Activated T-cell treated with anti-CD3 and anti-CD28 coated beads for 1 hour (primary cell): ENCODE measurements at places on chromosomes 2 and 18.

DNA sequence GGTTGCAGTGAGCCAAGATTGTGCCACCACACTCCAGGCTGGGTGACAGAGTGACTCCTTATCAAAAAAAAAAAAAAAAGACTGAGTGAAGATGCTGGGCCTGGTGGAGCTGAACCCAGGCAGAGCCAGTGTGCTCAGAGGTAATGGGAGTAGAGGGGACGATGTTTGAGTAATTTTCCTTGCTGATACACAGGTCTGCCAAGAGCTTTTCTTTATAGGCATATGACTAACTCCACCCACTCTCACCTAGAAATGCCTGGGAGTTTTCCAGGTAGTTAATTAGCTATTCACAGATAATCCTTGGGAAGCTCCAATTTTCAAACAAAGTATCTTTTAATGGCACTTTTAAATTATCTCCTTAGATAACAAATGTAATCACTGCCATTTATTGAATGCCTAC is 33.4 kb upstream of the ACSL3 start:
- DNase-seq: no peak

DNA sequence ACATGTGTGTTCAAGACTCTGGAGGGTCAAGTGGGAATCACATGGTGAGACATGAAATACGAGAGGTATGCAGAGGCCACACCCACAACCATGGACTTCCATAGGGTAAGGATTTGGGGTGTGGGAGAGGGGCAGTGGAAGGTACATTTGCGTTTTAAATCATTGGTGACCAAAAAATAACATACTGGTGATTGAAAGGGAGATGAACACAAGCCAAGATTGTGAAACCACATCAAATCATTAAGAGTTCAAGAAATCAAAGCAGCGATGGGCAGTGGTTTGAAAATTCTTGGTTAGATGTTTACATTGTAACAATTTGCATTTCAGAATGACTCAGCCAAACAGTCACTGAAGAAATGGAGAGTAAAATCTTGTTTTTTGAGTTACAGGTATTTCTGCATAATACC is 1.9 kb upstream of the CABYR start:
- no peak for DNase-seq

DNA sequence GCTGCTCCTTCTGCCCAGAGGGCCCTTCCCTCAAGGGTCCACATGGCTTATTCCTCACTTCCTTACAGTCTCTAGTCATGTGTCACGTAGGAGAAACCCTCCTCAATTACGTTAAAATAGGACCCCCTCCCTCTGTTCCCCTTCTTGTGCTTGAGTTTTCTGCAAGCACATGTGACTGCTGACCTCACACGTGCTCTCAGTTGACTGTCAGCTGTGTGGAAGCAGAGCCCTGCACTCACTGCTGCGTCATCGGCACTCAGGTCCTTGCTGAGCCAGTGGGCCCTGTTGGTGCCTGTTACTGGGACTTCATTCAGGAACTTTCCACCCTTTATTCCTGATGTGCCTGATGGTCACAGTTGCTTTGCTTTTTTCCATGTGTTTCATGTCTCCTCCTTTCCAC is 11.1 kb downstream of the ATG16L1 start:
- DNase-seq: no peak

DNA sequence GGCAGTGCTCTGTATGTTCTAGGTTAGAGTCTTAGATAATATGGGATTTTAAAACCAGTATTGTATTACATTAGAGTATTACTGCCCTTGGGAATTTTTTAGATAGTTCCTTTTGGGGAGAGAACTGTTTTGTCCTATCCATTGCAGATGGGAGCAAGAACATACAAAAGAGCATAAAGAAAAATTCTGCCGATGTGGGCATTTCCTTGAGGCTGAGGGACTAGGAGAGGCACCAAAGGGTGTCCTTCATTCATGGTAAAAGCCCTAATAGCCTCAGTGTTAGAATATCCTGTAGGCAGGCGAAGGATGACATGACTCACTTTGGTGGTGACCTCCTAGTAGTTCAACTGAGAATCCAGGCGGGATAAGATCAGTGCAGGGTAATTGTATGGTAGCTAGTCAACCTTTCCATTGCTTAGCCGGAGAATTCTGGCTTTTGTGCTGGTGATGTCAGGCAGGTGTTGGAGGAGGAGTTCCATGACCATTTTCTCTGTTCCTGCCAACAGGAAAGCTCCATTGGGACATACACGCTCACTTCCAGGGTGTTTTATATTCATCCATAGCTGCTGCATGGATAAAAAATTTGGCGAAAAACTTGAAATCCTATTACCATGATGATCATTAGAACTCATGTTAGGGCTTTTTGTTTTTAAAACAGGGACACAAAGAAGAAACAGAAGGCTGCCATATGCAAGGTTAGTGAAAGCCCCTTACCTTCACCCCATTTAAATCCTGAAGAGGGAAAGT is 28.1 kb downstream of the EPAS1 start:
- no peak for DNase-seq

DNA sequence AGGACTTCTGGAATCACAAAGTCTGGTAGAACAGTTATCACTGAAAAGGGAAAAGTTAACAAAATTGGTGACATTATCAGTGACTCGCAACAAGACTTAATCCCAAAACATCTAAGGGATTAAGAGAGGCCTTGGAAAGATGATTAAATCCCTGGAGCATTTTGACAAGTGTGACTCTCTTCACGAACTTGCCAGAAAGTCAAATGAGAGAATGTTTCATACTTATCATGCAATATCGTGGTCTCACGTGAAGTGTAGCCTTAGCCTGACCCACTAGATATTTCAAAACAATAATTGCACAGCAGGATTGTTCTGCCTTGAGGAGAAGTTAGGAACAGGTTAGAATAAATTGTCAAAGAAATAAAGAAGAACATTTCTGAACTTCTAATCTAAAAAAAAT is 104.5 kb downstream of the COL6A3 start:
- DNase-seq: no peak

GRCh38 chr2:34254272-34254878 is 655.3 kb upstream of the FAM98A start:
- DNase-seq: no peak

DNA sequence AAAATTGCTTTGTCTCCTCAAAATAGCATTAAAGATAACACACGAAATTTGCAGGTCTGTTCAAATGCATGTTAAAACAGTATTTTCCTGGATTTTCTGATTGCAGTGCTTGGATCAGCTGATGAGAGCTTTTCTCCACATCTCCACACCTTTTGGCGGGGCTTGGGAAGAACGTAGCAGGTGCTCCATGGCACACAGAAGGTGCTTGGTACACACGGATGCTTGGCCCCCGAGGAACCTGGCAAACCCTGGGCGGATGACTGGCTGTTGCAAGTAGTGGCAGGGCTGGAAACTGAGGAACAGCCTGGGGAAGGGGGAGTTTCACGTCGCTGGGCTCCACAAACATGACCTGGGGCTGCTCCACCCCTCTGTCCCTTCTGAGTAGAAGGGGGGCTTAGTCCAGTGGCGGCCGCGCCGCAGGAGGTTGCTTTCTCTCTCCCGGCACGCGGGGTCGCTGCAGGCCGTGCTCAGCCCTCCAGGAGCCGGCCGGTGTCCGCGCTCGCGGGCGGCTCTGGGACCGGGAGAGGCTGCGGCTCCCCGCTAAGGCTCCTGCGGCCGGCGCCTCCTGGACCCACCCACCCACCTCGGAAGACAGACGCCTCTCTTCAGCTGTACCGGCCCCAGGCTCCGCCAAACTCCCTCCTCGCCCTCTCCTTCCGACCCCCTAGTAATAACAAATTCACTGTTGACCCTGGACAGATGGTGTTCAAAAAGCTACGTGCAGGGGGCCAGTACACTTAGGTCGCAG is 69.3 kb downstream of the MARCO start:
- no peak for DNase-seq

DNA sequence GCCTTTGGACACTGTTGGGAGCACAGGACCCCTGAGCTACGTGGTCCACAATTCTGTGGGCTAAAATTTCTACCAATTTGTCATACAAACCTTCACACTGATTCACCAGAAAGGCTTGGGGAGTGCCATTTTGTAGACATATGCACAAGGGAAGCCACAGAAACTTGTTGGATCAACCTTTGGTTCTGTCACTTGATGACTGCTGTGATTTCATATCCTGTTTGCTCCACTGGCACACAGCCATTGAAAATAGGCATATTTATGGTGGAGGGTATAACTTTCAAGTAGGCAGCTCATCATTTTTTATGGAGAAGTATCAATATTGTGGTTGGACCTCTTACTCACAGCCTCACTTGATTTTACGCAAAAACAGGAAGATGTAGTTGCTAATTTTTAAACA is 10.5 kb downstream of the NAPG start:
- no peak for DNase-seq

DNA sequence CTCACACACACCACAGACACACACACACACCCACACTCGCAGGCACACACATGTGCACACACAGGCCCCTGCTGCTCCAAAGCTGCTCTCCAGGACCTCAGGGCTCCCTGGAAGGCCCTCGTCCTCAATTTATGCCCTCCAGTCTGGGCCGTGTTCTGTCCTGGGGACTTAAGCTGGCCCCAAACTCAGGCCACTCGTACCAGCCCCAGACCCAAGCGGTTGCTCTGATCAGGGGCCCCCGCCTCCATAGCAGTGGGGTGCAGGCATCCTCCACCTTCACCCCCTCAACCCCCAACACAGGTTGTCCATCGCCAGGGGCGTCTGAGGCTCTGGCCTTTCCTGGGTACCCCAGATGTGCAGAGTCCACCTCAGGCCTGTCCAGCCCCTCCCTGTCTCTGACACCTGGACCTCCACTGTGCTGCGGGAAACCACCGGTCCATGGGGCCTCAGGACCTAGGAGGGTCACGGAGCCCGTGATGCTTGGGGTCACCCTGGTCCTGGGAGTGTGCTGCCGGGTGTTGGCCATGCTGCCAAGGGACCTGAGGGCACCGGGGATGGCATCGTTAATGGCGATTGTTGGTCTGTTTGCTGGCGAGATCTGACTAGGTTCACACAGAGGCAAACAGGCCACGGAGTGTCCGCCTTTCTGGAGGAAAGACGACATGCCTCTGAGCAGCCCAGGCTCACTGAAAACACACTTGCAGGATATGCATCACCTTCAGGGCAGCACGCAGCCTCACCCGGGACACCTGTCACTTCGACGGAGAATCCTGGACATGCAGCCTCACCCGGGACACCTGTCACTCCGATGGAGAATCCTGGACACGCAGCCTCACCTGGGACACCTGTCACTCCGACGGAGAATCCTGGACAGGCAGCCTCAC is 155.6 kb downstream of the NDUFA10 start:
- DNase-seq: no peak

- DNase-seq: no peak
Measured at GRCh38 chr18:36808681-36809080, 20.1 kb downstream of the TPGS2 start.

GRCh38 chr2:66574701-66575624 is 140.0 kb downstream of the MEIS1 start:
- no peak for DNase-seq

- no peak for DNase-seq
Measured at GRCh38 chr2:219302412-219302968, 6.7 kb downstream of the PTPRN start.

GRCh38 chr2:186984481-186984880 is 135.5 kb upstream of the ZSWIM2 start:
- no peak for DNase-seq

DNA sequence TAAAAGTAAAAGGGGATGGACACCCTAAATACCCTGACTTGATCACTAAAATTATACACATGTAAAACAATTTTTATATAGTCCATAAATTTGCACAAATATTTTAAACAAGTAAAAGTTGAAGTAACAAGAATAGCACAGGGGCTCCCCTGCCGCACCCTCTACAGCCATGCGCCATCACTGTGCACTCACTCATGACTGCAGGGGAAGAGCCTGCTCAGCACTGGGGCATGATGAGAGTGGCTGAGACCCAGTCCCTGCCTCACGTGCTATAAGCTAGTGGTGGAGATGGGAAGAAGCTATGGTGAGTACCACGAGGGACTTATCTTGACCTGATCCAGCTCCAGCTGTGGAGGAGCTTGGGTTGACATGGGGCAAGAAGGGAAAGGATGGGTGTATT is 46.9 kb upstream of the MYO1B start:
- no peak for DNase-seq
